ENCODE measurements at places on chromosomes 4 and X.

- no peaks in the 10 kb centered on the region for H3K36me3 ChIP-seq
- H3K27me3 ChIP-seq, result no peaks in the 10 kb centered on the region
- H3K4me1 ChIP-seq, result no peaks in the 10 kb centered on the region
- H3K27ac ChIP-seq, result no peak overlapping the region
- H3K4me3 ChIP-seq, result no peak overlapping the region
Observed at GRCh38 chr4:132955146-132955545, 193.9 kb upstream of the PCDH10 start.

DNA sequence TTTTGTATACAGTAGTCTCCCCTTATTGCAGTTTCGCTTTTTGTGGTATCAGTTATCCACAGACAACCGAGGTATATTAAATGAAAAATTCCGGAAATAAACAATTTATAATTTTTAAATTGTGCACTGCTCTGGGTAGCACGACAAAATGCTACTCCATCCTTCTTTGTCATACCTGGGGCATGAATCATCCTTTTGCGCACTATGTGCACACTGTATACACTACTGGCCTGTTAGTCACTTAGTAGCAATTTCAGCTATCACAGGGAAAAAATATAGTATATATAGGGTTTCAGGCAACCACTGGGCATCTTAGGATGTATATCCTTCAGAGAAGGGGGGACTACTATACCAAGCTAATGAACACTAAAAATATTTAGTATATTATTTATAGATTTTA is 198.8 kb upstream of the FAT4 start:
- H3K27ac ChIP-seq, result no peak overlapping the region
- no peaks in the 10 kb centered on the region for H3K4me1 ChIP-seq
- H3K27me3 ChIP-seq, result no peaks in the 10 kb centered on the region
- ATAC-seq, result no peak
- no peaks in the 10 kb centered on the region for H3K36me3 ChIP-seq

DNA sequence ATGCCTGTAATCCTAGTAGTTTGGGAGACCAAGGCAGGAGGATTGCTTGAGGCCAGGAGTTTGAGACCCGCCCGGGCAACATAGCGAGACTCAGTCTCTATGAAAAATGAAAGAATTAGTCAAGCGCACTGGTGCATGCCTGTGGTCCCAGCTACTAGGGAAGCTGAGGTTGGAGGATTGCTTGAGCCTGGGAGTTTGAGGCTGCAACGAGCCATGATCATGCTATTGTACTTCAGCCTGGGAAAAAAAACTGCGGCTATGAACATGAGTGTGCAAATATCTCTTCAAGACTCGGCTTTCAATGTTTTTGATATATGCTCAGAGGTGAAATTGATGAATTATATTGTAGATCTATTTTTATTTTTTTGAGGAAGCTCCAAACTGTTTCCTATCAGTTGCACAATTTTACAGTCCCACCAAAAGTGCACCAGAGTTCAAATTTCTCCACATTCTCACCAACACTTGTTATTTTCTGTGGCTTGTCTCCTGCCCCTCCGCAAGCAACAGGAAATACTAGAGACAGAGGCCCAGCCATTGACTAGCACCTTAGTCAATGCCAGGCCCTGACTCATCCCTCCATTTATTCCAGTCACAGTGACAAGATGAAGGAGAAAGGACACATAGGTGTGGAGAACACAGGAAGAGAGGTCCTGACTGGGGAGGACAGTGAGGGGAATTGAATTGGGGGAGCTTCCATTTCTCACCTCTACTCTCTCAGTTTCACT is 33.1 kb upstream of the ZNF41 start:
- no peak overlapping the region for H3K27ac ChIP-seq
- no peaks in the 10 kb centered on the region for H3K4me1 ChIP-seq

GRCh38 chr4:112311516-112311915 is 14.3 kb downstream of the ALPK1 start:
- H3K27ac ChIP-seq, result no peak overlapping the region
- ATAC-seq, result no peak
- peaks cover 8% of the 10 kb centered on the region for H3K4me1 ChIP-seq
- no peaks in the 10 kb centered on the region for H3K36me3 ChIP-seq

DNA sequence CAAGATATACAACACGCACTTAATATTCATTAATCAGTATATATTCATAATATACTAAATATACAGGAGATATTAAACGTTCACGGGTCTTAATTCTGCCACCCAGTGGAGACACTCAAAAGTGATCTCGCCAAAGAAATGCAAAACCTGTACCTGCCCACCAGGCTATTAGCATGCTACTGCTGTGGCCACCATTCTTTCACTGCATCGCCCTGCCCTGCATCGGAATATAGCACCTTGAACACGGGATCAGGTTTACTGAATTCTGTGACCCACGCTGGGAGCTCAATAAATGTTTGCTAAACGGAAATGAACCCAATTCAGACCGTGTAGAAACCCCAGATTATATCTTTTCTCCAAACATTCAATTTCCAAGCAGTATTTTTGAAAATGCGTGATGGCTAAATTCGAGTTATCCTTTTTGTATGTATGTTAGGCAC is 840 bp upstream of the CLCN3 start:
- no peaks in the 10 kb centered on the region for H3K27me3 ChIP-seq
- no peaks in the 10 kb centered on the region for H3K36me3 ChIP-seq
- peak overlapping the region; percentile 92 for H3K27ac ChIP-seq

DNA sequence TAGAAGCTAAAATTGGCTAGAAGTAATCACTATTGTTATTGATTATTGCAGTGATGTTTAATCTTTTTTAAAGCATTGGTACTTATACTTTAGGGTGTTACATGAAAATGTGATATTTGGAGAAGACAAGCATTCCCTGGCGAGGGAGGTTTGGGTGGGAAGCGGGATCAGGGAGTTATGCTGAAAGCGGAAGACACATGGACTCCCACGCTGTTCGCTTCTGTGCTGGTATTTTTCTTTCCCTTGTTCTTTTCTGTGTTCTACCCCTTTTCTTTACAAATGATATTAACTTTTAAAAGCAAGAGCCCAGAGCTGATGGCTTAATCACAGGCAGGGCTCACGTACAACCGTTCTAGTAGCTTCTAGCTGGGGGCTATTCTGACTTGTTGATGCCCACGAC is 61.6 kb downstream of the PHOX2B start:
- peaks cover 98% of the 10 kb centered on the region for H3K36me3 ChIP-seq
- no peaks in the 10 kb centered on the region for H3K27me3 ChIP-seq
- ATAC-seq, result no peak
- H3K4me1 ChIP-seq, result no peaks in the 10 kb centered on the region
- no peak overlapping the region for H3K4me3 ChIP-seq

DNA sequence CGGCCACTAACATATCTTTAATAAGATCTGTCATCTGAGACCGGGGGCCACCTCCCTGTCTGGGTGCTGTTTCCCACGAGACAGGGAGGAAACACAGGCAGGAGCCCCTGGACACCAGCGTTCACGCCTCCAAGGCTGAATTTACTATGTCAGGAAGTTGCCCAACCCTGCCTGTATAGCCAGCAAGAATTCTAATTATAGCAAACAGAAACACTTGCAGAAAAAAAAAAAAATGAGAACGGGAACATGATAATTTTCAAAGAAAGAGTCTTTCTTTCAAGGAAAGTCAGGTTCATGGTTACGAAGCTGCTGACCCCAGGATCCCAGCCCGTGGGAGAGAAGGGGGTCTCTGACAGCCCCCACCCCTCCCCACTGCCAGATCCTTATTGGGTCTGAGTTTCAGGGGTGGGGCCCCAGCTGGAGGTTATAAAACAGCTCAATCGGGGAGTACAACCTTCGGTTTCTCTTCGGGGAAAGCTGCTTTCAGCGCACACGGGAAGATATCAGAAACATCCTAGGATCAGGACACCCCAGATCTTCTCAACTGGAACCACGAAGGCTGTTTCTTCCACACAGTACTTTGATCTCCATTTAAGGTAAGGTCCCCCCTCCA is at the start of gene IL3RA:
TSS of gene IL3RA (plus strand) at position 455 of the 613 bp plus-strand sequence. CDS start 4,981 bp downstream, outside the sequence.
- H3K27me3 ChIP-seq, result no peaks in the 10 kb centered on the region
- peaks cover 16% of the 10 kb centered on the region for H3K4me1 ChIP-seq
- H3K36me3 ChIP-seq, result peaks cover 4% of the 10 kb centered on the region
- ATAC-seq, result peak; percentile 64
- H3K27ac ChIP-seq, result peak within 1 kb of the TSS; percentile 55

GRCh38 chr4:13765539-13765938 is 138.0 kb upstream of the BOD1L1 start:
- no peak overlapping the region for H3K27ac ChIP-seq
- H3K36me3 ChIP-seq, result no peaks in the 10 kb centered on the region

DNA sequence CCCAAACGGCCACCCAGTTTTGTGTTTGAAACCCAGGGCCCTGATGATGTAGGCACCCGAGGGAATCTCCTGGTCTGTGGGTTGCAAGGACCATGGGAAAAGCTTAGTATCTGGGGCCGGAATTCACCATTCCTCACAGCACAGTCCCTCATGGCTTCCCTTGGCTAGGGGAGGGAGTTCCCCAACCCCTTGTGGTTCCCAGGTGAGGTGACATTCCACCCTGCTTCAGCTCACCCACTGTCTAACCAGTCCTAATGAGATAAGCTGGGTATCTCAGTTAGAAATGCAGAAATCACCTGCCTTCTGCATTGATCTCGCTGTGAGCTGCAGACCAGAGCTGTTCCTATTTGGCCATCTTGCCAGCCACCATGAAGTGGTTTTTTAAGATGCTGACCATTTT is 84.0 kb downstream of the PRKG2 start:
- no peak for ATAC-seq

DNA sequence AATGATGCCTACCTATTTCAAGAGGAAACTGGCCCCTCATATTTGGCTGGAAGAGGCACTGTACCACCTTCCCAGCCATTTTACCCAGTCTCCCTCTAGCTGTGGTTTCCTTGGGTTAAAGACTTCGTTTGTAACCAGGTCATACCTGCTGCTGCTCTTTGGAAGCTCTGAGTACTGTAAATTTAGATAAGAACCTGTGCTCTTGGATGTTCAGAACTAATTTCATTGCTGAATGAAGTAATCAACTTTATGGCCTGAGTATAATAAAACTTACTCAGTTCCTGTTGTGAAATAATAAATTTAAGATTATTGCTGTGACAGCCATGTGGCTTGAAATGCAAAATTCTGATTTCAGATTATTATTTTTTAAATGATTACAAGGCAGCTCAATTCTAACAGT is 12.2 kb downstream of the MTTP start:
- H3K4me3 ChIP-seq, result no peak overlapping the region
- no peak for ATAC-seq
- H3K27ac ChIP-seq, result no peak overlapping the region
- H3K36me3 ChIP-seq, result no peaks in the 10 kb centered on the region
- H3K27me3 ChIP-seq, result no peaks in the 10 kb centered on the region

DNA sequence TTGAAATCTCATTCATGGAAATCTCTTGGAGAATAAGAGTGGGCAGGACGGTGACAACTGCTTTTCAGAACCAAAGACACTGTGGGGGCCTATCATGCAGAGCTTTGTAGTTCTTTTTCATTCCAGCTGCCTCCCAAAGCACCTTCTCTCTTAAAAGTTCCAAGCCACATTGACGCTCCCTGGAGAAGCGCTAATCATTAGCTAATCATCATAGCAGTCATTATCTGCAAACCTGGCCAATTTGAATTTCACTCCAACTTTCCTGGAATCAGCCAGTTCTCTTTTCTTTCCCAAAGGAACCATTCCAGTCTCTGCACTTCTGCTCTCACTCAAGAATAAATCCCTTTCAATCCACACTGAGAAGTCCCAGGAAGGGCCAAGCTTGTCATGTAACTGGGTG is 1144.1 kb upstream of the IGFBP7 start:
- no peak overlapping the region for H3K27ac ChIP-seq
- H3K27me3 ChIP-seq, result no peaks in the 10 kb centered on the region
- no peaks in the 10 kb centered on the region for H3K36me3 ChIP-seq

DNA sequence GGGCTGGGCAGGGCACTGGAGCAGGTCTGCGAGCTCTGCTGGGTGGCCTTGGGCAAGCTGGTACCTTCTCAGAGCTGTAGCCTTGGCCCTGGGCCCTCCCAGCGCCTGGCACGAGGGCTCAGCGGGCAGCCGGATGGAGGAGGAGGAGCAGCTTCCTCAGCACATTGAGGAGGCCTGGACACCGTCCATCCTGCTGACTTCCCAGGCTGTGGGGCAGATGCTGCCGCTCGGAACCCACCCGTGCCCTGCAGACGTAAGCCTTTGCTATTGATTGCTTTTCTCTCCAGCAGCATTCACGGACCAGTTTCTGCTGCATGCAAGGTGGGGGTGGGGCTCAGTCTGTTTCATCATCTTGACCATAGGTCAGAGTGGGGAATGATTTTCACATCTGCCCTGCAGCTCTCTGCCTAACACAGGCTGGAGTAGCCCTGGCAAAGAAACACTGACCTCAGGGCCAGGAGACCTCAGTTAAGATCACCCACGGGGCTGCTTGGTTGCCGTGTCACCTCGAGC is 80.7 kb upstream of the PSAPL1 start:
- H3K27ac ChIP-seq, result no peak overlapping the region
- no peak overlapping the region for H3K4me3 ChIP-seq
- no peak for ATAC-seq
- no peaks in the 10 kb centered on the region for H3K27me3 ChIP-seq
- H3K4me1 ChIP-seq, result no peaks in the 10 kb centered on the region

DNA sequence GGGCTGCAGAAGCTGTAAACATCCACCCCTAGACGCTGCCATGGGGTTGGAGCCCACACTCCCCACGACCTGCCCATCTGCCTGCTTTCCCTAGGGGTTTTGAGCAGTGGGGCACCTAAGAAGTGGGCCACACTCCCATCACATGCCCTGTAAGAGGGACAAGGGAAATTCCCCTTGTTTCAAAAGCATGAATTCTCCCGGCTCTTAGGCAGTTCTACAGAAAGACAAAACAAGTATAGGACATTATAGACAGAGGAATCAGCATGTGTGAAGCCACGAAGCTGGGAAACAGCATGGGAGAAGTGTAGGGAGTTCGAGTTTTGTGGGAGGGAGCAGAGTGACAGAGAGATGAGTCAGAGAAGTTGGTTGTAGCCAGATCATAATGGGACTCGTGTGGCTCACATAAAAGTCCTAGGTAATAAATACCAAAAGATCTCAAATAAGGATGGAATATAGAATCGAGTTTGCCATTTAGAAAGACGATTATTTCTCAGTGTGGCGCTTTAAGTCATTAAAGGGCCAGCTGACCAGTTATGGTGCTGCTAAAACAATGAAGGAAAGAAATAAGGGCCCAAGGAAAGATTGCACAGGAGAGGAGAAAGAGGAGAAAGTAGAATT is 23.9 kb downstream of the APOO start:
- H3K27me3 ChIP-seq, result no peaks in the 10 kb centered on the region
- peaks cover 9% of the 10 kb centered on the region for H3K4me1 ChIP-seq
- H3K27ac ChIP-seq, result no peak overlapping the region
- no peak overlapping the region for H3K4me3 ChIP-seq

DNA sequence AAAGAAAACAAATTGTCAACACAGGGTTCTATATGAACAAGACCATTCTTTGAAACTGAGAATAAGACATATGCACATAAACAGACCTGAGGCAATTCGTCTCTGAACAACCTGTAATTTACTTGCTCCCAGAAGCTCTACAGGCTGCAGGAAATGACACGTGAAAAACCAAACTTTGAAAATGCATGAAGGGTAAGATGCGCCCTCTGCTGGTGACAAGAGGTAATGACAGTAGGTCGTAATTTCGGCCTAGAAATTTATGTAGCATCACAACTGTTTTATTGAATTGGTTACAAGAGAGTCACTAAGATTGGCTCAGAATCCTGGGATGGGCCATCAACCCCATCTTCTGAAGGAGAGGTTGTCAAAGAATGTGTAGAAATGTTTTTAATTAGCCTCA is 276.5 kb downstream of the PPP4R3C start:
- no peaks in the 10 kb centered on the region for H3K27me3 ChIP-seq
- H3K27ac ChIP-seq, result no peak overlapping the region
- ATAC-seq, result no peak
- H3K36me3 ChIP-seq, result no peaks in the 10 kb centered on the region

- no peak overlapping the region for H3K4me3 ChIP-seq
- no peaks in the 10 kb centered on the region for H3K27me3 ChIP-seq
- no peak for ATAC-seq
- H3K27ac ChIP-seq, result no peak overlapping the region
- H3K4me1 ChIP-seq, result no peaks in the 10 kb centered on the region
Observed at GRCh38 chr4:185086053-185086452, 57.0 kb upstream of the SLC25A4 start.
